ENCODE measurements at places on chromosomes 13 and 19. TPM values are rescaled to one million over a fixed set of nuclear protein-coding genes. Genes with fewer than 3 reads are reported as not detected.

DNA sequence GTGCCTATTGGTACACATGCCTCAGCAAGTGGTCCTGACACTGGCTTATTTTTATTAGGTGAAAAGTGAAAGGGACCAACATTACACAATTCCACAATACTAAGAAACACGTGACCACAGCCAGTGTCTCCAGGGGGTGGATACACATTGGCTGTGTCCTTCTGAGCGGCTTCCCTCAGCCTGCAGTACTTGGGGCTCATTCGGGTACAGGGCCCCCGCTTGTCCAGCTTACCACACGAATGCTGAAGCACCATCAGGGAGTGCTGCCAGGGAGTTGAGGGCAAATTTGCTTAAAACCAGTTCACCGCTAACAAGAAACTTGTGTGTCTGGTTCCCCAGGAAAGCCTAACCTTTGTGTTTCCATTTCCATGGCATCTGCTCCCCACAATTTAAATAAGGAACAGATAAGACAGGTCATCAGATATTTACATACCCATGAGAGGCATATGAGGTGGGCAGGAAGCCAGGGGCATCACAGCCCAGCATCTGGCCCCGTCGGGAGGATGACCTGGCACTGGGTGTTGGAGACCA, 23.3 kb downstream of the PBX4 start:
- no peak for DNase-seq

- DNase-seq = no peak
These were observed 50.9 kb downstream of the PCCA start for GRCh38 chr13:100139817-100140216.

ZNF416 gene
- total RNA-seq = 5.6 TPM

DNA sequence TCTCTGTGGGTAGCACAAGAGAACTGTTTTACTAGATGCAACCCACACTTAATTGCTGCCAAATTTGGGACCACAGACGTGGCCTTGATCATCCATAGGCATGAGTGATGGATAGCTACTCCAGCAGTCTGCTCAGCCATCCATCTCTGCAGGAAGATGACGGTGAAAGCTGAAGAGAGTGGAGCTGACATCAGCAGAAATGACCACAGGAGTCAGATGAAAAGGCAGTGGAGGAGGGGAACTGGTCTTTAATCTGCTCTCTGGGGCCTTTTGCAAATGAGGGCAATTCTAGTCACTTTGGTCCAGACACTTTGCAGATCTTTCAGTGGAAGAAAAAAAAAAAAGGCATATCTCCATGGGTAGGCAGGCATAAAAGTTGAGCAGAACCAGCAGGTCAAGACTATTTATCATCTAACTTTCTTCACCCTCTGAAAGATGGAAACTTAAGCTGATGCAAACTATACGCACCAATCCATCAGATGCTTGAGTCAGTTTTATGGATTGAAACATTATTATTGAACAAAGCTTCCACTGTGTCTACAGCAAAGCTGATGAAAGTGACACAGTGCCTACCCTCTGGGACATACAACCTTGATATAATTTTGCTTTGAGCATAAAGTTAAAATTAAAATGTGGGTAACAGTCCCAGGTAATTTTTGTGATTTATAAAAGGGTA, 281.6 kb upstream of the OBI1 start:
- no peak for DNase-seq

MIA gene
- total RNA-seq = 5.2 TPM

C19orf38 gene
- 1.0 TPM for total RNA-seq

ZNF442 gene
- 2.4 TPM for total RNA-seq

DNA sequence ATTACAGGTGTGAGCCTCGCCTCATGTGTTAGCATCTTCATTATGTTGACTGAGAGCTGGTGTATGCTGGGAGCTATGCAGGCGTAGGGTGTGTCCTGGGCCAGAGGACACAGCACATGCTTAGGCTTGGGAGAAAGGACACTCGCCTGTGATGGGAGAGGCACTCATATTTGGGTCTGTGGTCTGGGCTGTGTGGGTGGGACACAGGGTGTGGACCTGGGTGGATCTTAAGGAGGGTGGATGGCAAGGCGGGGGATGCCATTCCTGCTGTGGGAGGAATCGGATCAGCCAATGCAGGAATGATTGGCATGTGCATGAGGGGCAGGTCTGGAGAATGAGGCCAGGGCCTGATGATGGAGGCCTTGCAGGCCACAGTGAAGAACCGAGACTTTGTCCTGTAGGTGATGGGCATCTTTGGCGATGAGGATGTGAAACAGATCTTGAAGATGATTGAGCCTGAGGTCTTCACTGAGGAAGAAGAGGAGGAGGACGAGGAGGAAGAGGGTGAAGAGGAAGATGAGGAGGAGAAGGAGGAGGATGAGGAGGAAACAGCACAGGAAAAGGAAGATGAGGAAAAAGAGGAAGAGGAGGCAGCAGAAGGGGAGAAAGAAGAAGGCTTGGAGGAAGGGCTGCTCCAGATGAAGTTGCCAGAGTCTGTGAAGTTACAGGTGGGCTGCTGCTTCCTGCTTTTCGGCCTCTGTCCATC, 55.4 kb downstream of the RYR1 start:
- DNase-seq = no peak

ZNF66 gene
- total RNA-seq = 13.1 TPM

GRCh38 chr13:20141238-20142022, 19.4 kb downstream of the GJA3 start:
- DNase-seq = no peak

- no peak for DNase-seq
These were observed 13.5 kb downstream of the NOTCH3 start for GRCh38 chr19:15187026-15188007.

- DNase-seq = no peak
These were observed 77.3 kb upstream of the UBAC2 start for GRCh38 chr13:99123101-99124045.

DNA sequence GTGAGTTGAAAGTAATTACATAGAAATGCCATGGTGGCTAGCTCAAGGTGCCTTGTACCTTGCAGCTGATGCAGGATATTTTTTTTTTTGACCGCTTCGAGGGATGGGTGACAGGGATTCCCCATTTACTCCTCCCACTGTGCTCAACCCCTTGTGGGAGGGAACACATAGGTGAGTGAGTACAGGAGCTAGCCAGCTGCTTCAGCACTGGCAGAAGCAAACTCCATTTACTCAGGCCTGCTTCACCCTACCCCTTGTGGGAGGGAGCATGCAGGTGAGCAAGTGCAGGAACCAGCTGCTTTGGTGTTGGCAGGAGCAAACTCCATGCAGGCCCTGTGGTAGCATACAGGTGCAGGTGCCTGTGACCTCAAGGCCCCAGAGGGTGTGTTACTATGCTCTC, 330.1 kb downstream of the TDRD3 start:
- no peak for DNase-seq

GMIP gene
- total RNA-seq = 117 TPM

- no peak for DNase-seq
These were observed 161.8 kb downstream of the KCTD12 start for GRCh38 chr13:76724421-76724820.

- no peak for DNase-seq
These were observed 64.8 kb downstream of the MIPEP start for GRCh38 chr13:23824371-23824770.

LSM7 gene
- total RNA-seq = 86.7 TPM

- no peak for DNase-seq
These were observed 517.7 kb downstream of the MYO16 start for GRCh38 chr13:109146912-109147647.

CBY2 gene
- total RNA-seq = 0.49 TPM

ZNF835 gene
- 11.7 TPM for total RNA-seq

- no peak for DNase-seq
These were observed 23.0 kb downstream of the NFIC start for GRCh38 chr19:3389446-3389778.

DNA sequence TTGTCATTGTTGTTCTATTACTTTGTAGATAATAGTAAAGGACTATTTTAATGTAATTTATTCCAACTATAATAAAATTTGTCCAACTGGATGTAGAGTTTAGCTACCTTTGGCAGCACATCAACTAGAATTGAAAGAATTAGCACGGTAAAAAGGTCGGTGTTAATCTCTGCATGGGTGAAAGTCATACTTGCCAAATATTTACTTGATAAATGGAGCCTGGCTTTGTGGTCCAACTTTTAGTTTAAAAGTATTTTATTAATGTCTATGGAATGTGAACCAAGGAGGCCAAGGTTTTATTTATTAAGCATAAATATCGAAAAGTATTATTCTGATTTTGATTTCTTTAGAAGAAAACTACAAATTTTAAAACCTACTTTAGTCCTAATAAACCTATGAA, 1389.0 kb downstream of the PCDH9 start:
- no peak for DNase-seq

CEBPG gene
- total RNA-seq = 25.1 TPM

DCT gene
- 0.79 TPM for total RNA-seq

- no peak for DNase-seq
These were observed 18.5 kb downstream of the ZNF101 start for GRCh38 chr19:19687090-19687489.

- no peak for DNase-seq
These were observed 13.7 kb upstream of the ELF1 start for GRCh38 chr13:41032691-41033376.

DNA sequence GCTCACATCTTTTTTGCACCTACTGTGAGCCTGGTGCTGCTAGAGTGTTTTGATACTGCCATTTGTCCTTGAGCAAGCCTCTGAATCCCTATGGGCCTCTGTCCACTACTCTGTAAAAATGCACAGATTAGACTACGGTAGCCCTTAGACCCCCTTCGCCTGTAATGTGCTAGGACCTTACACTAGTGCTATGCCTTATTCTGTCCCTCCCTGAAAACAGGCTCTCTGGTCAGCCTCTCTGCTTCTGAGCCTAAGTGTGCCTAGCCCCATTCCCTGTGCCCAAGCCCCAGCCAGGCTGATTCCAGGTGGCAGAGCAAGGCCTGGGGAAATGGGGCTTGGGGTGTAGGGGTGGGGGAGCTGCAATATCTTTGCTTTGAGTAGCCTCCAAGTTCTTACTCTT, 10.7 kb downstream of the HMGB1 start:
- no peak for DNase-seq

- DNase-seq = no peak
These were observed 2.7 kb downstream of the SLITRK1 start for GRCh38 chr13:83879431-83880171.

DNA sequence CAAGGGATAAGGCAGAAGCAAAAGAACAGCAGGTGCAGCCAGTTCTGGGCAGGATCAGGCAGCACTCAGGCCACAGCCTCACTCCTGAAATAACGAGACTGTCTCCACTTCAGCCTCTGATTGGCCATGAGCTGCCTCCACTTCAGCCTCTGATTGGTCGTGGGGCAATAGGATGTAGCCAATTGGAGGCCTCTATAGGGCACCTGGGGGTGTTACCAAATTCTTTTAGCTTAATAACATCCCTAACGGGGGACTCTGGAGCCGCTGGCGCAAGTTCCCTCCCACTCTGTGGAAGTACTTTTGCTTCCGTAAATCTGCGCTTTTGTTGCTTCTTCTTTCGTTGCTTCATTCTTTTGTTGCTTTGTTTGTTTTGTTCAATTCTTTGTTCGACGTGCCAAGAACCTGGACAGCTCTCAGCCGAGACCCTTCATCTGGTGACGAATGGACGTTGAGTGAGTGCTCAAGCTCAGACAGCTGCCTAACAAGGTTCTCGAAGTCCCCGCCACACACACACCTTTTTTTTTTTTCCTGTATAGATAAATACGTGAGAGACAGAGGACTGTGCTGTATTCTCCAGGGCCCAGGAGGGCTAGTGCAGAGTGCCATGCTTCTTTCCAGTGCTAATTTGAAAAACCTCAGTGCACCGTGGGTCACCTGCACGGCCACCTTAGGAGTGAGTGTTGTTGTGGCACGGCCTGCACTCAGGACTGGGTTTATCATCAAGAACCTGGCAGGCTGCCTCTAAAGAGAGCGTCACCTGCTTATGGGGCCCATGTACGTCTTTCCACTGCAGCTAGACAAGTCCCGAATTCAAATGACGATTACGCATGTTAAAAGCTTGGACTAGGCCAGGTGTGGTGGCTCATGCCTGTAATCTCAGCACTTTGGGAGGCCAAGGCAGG, 32.0 kb upstream of the TUBGCP3 start:
- no peak for DNase-seq

DNA sequence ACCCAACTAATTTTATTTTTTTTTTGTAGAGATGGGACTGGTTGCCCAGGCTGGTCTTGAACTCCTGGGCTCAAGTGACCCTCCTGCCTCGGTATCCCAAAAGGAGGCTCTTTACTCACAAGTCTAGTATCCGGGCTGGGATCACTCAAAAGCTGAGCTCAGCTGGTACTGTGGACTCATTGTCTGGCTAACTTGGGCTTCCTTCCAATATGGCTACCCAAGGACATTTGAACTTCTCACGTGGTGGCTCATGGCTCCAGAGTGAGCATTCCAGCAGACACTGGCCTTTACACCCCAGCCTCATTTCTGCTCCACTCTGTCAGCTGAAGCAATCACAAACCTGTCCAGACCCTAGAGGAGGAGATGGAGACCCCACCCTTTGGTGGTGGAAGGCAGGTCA, 28.9 kb downstream of the HPN start:
- no peak for DNase-seq

PSG7 gene
- total RNA-seq = not detected

CYP4F2 gene
- not detected for total RNA-seq

GRCh38 chr19:4256563-4256962, 9.7 kb downstream of the YJU2 start:
- no peak for DNase-seq

MAST3 gene
- total RNA-seq = 60.2 TPM

All from T-cell (primary cell).